ENCODE measurements at places on chromosomes 6 and 20.

GRCh38 chr6:105522626-105523322 is 119.9 kb upstream of the PREP start:
- H3K27ac ChIP-seq, result no peak overlapping the region
- no peaks in the 10 kb centered on the region for H3K27me3 ChIP-seq
- DNase-seq, result peak; percentile 8
- no peaks in the 10 kb centered on the region for H3K36me3 ChIP-seq
- H3K4me1 ChIP-seq, result no peaks in the 10 kb centered on the region

DNA sequence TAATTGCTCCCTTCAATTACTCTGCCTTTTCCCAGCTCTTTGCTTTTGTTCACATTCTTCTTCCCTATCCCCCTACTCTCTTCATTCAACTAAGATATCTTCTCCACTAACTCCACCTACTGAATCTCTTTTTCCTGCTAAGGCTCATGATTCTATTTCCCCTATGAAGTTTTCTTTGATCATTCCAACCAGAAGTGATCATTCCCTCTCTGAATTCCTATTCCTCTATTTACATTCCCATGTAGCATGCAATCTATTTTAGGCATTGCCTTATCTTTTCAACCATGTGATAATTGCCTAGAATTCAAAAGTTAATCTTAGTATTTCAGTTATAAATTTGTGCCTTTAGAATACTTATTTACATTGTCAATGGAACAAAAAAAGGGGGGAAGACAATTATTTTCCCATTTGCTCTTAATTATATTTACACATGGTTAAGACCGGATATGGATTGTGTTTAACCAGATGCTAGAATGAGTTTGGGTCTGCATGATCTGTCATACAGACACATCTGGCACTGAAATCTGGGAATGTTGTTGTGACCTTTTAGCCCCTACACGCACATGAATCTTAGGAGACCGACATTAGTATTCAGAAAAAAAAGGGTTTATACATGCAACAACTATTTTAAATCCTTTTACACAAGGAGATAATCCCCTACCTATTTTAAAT is 20.8 kb downstream of the MOXD1 start:
- no peaks in the 10 kb centered on the region for H3K27me3 ChIP-seq
- DNase-seq, result no peak
- H3K4me1 ChIP-seq, result peaks cover 24% of the 10 kb centered on the region
- no peak overlapping the region for H3K4me3 ChIP-seq
- no peaks in the 10 kb centered on the region for H3K36me3 ChIP-seq

DNA sequence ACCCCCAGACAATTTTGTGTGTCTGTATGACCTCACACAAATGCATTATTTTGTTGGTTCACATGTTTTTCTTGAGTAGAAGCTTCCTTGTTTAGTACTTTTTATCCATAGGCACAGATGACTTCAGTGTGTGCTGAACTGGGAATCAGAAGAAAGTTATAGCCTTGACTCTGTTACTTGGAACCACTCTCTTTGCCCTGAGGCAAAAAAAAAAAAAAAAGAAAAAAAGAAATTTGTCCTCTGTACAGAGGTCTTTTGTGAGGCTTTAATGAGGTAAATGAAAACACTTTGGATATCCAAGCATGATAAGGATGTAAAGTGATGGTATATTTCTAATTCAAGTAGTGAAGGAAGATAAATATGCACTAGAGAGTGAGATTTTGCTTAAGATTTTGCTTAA is 51.9 kb downstream of the TRMT11 start:
- H3K27me3 ChIP-seq, result no peaks in the 10 kb centered on the region
- no peak for DNase-seq
- no peaks in the 10 kb centered on the region for H3K4me1 ChIP-seq

DNA sequence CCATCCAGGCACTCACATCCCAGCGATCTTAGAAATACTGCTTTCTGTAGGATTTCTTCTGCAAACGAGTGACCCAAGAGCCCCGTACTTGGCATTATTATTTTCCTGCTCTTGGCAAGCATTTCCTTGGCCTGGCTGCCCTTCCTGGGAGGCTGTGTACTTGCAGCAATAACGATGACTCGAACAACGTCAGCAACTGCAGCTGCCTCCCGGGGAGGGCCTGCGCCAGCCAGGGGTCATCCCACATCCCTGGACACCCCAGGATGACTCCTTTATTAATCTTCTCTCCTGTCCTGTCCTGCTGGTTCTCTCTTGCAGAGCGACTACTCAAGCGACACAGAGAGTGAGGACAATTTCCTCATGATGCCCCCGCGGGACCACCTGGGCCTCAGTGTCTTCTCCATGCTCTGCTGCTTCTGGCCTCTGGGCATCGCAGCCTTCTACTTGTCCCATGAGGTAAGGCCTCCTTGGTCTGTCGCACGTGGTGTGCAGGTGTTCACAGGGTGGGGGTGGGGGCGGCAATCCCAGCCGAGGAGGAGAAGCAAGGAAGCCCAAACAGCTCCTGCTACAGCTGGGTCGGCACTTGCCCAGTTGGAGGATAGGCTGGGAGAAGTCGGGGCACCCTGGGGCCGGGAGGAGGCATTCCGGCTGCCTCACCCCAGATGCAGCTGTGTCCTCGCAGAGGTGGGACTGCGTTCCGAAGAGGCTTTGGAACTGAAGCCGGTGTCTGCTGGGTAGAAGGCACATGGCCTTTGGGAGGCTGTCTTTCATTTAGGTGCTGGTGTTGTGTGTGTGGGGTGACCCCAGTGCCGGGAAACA is 115.3 kb downstream of the SYNDIG1 start:
- H3K4me1 ChIP-seq, result no peaks in the 10 kb centered on the region
- no peaks in the 10 kb centered on the region for H3K27me3 ChIP-seq
- H3K36me3 ChIP-seq, result no peaks in the 10 kb centered on the region
- H3K4me3 ChIP-seq, result no peak overlapping the region
- H3K27ac ChIP-seq, result no peak overlapping the region

DNA sequence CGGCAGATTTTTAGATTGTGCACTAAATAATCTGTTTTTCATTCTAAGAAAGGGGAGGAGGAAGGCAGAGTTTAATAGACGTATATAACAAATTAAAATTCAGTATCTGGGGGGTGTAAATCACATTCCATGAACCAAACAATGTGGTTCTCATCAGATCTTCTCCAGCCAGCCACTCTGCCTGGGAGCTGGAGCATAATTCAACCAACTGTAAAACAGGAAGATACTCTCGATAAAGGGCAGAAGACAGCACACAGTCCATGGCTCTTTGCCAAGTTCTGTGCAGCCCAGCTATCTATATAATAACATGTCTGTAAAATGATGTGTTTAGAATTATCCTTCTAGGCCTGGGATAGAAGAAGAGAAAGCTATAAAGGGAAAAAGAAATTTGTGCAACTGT is 289.9 kb upstream of the ZFP64 start:
- no peaks in the 10 kb centered on the region for H3K27me3 ChIP-seq
- H3K27ac ChIP-seq, result no peak overlapping the region

- no peaks in the 10 kb centered on the region for H3K27me3 ChIP-seq
- H3K36me3 ChIP-seq, result no peaks in the 10 kb centered on the region
- H3K4me3 ChIP-seq, result no peak overlapping the region
- no peak overlapping the region for H3K27ac ChIP-seq
These were observed 87.6 kb downstream of the KCNQ5 start for GRCh38 chr6:72709431-72709830.

DNA sequence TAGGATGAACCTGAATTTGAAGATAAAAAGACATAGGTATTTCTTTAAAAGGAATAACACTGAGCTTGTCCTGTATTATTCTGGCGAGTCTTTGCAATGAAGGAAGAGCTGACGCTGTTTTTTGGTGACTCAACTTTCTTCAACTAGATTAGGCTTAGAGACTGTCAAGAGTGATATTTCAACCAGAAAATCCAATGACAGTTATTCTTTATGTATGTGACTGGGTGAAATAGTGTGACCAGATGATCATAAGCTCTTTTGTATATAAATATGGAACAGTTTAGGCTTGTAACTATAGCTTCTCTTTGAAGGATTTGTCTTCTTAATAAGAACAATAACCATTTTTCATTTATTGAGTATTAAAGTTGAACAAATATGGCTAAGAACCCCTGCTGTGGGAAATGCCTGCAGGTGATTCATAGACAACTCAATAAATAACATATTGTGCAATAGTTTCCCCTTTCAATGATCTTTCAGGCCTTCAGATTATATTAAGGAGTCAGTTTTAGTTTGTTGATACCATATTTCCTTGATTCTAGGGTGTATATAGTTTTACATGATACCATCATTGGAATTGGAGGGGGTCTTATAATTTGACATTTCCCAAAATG is 265.6 kb upstream of the JAG1 start:
- no peaks in the 10 kb centered on the region for H3K36me3 ChIP-seq
- no peaks in the 10 kb centered on the region for H3K27me3 ChIP-seq
- H3K27ac ChIP-seq, result no peak overlapping the region

DNA sequence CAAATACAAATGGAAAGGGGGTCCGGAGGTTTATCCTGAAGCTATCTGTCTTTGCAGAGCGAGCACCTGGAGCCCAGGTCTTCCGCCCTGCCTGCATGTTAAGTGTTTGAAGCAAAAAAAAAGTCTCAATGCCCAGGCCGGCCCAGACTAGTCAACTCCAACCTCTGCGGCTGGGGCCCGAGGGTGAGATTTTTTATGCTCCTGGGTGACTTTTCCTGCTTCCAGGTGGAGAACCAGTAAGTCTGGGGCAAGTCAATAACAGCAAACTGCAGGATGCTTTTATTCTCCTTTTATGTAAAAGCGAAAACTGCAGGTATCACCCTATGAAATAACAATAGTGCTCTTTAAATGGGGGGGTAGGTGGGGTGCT is 2.0 kb upstream of the ZBP1 start:
- DNase-seq, result no peak
- H3K4me1 ChIP-seq, result peaks cover 26% of the 10 kb centered on the region
- H3K4me3 ChIP-seq, result no peak overlapping the region
- H3K27ac ChIP-seq, result no peak overlapping the region
- peaks cover 18% of the 10 kb centered on the region for H3K27me3 ChIP-seq

DNA sequence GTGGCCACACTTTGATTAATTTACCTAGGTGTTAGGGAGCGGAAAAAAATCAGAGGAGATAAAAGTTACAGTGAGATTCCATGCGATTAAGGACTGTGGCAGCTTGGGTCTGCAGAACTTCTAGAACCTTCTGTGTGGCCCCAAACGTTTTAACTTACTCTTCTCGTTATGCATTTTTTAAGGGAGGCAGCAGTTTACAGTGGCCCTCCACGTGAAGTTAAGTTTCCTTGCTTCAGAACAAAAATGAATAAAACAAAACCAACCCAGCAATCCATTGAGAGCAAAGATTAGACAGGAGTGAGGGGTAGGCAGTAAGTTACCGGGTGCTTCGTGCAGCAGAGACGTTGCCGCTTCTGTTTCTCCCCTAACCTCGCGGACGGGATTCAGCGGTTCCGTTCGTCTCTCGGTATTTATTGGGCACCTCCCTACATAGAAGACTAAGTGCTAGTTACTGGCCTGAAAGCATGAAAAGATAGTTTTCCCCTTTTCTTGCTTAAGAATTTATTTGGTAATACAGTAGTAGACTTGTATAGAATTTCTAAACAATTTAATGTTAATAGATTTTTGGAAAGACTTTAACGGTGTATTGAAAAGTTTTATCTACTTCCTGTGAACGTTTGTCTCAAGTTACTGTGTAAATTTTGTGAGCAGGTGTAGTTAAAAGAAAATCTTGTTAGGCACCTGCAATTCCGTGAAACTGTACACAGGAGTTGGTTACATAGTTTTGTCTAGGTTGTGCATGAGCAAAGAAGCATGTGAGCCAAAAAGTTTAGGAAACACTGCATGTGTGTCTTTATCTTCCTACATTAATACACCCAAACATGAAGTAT is 1.1 kb downstream of the BAG2 start:
- peak overlapping the region; percentile 74 for H3K27ac ChIP-seq
- peak; percentile 27 for DNase-seq
- H3K4me1 ChIP-seq, result peaks cover 5% of the 10 kb centered on the region
- no peaks in the 10 kb centered on the region for H3K36me3 ChIP-seq
- H3K27me3 ChIP-seq, result no peaks in the 10 kb centered on the region

DNA sequence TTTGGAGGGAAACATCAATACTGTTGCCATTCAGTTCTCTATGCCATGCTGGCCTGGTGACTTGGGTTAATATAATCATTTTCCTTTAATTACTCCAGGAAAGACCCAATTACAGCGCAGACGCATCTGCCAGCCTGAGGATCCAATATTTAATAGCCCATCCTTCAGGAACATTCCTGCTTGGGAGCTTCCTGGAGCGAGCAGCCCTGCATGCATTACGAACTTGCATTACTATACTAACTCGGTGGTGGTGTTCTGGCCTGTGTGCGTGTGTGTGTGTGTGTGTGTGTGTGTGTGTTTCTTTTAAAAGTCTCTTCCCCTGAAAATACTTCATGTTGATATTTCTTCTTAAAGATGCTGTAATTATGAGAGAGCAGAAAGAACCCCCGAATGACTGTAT is 26.5 kb downstream of the PMEPA1 start:
- peaks cover 52% of the 10 kb centered on the region for H3K4me1 ChIP-seq
- H3K36me3 ChIP-seq, result no peaks in the 10 kb centered on the region
- H3K27me3 ChIP-seq, result no peaks in the 10 kb centered on the region

GRCh38 chr20:38108986-38109541 is 56.0 kb downstream of the TGM2 start:
- H3K4me1 ChIP-seq, result no peaks in the 10 kb centered on the region
- H3K4me3 ChIP-seq, result no peak overlapping the region
- no peak for DNase-seq
- no peak overlapping the region for H3K27ac ChIP-seq

DNA sequence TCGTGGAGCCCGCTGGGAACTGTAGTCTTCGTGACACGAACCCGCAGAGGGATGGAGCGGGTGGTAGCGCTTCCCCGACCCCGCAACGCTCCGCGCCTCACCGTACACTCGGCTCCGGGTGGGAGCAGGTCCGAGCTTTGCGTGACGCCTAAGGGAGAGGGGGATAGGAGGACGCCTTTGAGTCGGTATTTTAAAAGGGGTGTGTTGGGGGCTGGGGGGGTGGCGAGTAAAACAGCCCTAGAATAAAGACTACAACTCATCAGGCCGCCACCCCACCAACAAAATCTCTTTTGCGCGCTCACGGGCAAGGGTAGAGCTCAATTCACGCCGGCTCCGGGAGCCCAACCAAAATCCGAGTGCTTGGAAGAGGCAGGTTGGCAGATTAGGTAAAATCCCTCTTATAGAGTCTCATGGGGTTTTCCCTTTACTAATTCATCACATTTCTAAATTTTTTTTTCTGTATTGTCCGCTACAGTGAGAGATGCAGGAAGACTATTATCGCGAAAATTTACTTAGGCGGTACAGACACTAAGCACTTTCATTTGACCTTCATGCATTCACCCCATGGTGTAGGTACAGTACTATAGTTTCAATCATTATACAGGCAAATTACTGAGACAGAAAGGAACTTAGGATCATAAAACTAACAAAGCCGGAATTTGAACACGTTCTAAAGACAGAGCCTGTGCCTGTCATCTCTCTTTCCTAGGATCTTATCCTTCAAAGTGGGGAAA is 706 bp upstream of the SNX14 start:
- peak overlapping the region; percentile 73 for H3K4me3 ChIP-seq
- no peaks in the 10 kb centered on the region for H3K36me3 ChIP-seq
- H3K27ac ChIP-seq, result peak overlapping the region; percentile 81
- DNase-seq, result peak; percentile 44
- peaks cover 4% of the 10 kb centered on the region for H3K4me1 ChIP-seq

- no peak overlapping the region for H3K27ac ChIP-seq
- no peak for DNase-seq
- H3K4me1 ChIP-seq, result peaks cover 23% of the 10 kb centered on the region
- H3K4me3 ChIP-seq, result no peak overlapping the region
- H3K36me3 ChIP-seq, result no peaks in the 10 kb centered on the region
These were observed 17.6 kb downstream of the TMEM74B start for GRCh38 chr20:1166948-1167720.
